ENCODE measurements at places on chromosomes 12 and 14.

DNA sequence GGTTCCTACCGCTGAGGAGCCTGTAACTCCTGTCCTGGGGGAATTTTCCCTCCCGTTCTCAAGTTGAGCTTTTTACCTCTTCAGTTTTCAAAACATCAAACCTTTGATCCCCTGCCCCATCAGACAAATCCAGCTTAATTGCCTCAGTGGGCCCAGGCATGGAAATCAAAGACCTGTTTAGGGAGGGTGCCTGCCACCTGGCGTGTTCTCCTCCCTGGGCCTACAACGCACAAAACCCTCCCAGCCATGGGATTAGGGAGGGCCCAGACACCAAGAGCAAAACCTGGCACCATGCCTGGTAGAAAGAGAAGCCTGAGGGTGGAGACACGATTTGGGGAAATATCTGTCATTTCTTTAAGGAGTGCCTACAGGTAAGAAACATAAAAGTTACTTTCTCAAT lies 672.9 kb downstream of the BCL11B start:
- DNase-seq = no peak

- no peak for DNase-seq
Measured at GRCh38 chr12:123744836-123745235, 17.3 kb upstream of the DNAH10 start.

DNA sequence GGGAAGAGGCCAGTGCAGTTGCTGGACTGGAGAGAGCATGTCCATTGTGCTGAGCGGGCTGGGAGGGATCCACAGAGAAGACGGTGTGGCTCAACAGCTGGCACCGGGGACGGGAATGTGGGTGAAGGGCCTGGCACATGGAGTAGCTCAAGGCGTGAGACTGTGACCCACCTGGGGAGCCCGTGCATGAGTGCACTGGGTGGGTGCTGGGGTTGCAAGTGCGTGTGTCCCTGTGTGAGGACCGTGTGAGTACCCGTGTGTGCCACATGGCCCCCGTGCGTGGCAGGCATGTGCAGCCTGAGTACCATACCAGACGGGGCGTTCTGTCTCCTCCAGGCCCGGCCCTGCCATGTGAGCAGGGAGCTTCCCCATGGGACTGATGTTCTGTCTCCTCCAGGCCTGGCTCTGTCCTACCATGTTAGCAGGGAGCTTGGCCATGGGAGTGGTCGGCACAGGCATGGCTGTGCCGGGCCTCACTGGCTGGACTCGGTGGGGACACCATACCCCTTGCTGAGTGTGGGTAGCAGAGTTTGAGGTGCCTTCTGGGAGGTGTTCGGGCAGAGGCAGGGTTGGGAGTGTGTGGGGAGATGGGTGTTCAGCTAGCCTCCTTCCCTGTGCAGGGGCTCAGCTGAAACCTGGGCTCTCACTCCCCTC lies 234.4 kb downstream of the TMEM121 start:
- no peak for DNase-seq

GRCh38 chr12:113154351-113154973 lies 4.9 kb downstream of the CFAP73 start:
- DNase-seq = no peak

GRCh38 chr12:12745576-12746211 lies 28.5 kb downstream of the CDKN1B start:
- no peak for DNase-seq

DNA sequence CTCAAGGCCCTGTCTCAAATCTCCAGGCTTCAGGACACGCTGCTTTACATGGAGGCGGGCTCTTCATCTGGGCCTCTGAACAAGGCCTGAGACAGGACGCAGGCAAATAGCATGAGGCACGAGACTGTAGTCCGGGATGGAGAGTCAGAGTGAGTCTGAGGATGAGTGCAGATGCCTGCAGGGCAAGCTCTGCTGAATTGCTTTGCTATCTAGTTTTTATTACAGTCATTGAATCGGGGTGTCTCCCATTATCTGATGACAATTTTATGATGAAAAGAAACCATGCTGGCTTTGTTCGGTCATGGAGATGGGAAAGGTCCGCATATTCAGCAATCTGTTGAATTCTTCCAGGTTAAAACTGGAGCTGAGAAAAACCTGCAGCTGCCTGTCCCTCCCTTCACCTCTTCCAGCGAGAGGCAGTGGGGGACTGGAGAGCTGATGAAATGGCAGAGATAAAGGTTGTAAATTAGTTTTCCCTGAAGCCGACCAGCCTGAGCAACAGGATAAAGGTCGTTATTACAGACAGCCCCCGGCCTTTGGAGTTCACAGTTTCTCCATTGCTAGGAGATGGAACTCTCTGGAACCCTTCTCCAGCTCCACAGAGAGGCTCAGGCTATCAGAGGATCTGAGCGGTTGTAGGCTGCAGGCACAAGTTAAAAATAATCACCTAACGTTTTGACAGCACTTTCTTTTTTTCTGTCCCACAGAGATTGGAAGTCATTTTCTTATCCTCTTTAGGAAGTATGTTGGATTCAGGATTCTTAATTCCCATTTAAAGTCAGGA lies 1.3 kb upstream of the ADGRD1 start:
- no peak for DNase-seq

DNA sequence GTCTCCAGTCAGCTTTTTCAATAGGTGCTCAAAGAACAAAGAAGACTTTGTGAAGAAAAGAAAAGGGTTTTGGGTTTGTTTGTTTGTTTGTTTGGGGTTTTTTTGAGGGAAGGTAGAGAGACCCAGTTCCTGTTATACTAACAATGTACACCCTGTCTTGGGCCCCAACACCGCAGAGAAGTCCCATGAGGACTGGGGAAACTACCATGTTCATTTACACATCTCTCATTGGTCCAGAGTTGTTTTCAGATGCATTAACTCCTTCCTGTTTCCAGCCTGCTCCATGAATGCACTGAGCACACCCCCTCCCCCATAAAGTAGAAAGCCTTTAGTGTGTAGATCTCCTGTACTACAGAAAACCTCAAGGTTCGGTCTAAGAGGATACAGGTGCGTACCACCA lies 51.1 kb upstream of the SLC8A3 start:
- DNase-seq = no peak

- no peak for DNase-seq
Measured at GRCh38 chr12:86261578-86261977, 5.4 kb upstream of the MGAT4C start.

DNA sequence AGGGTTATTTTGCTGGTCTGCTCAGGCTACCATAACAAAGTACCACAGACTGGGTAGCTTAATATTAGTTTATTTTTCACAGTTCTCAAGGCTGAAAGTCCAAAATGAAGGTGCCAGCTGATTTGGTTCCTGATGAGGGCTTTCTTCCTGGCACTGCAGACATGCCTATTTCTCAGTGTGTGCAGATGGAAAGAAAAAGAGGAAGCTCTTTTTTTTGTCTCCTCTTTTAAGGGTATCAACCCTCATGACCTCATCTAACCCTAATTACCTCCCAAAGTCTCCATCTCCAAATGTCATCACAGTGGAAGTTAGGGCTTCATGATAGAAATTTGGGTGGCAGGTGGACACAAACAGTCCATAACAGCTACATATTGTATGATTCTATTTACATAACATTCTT lies 25.0 kb upstream of the POLR3B start:
- DNase-seq = no peak

DNA sequence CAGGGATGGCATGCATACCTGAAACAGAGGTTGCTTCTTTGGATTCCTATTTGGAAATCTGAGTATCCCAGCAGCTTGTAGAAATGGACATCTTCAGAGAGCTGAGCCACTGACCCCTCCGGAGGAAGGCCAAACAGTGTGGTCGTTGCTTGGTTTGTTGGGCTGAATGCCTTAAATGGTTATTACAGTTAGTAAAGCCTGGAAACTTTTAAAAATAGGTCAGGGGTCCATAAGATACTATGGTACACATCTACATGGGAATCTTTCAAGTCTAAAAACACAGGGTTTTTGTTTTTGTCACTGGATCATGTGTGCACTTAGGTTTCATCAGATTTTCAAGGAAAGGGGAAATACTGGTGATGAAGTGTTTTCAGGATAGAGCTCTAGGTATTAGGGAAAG lies 7.7 kb downstream of the DYRK2 start:
- DNase-seq = no peak

Measured in activated T-cell treated with anti-CD3 and anti-CD28 coated beads for 48 hours (primary cell).